ENCODE measurements at places on chromosomes 1 and 21.

- DNase-seq: peak; percentile 10
Measured at GRCh38 chr1:199646761-199647160, 380.7 kb upstream of the NR5A2 start.

DNA sequence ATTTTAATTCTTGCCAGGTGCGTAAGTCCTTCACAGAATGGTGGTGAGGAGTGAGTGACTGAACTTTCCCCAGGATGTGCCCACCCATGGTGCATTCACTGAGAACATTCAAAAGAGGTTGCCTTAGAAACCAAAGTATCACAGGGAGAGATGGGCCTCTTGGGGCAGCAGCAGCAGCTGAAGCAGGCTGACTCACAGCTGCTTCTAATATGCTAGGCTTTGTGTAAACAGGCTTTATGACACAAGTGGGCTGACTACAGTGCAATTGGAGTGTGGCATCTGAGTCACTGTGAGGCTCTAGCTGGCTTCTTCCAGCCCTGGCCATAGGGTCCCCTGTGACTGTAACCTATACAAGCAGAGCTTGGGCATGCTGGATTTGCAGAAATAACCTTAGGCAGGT is 12.6 kb downstream of the PIGP start:
- DNase-seq: peak; percentile 86

- no peak for DNase-seq
Measured at GRCh38 chr1:1917304-1917976, 1.6 kb downstream of the TMEM52 start.

- no peak for DNase-seq
Measured at GRCh38 chr1:9073143-9073542, 3.7 kb upstream of the SLC2A5 start.

- DNase-seq: no peak
Measured at GRCh38 chr1:86155807-86156565, 586 bp downstream of the COL24A1 start.

DNA sequence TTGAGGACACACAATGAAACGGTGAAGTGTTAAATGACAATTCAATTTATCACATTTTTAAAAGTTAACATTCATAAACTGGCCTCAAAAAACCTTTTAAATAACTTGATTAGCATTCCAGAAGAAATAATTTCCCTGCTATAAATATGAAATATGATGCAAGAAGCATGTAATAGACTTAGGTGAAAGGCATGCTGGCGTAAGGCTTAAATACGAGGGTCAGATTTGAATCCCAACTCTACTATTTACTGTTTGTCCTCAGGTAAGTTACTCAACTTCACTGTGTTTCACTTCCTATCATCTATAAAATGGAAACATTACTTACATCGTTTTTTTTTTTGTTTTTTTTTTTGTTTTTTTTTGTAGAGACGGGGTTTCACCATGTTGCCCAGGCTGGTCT is 40.8 kb downstream of the EPRS1 start:
- DNase-seq: no peak

- DNase-seq: no peak
Measured at GRCh38 chr21:35273333-35273732, 224.2 kb upstream of the RUNX1 start.

DNA sequence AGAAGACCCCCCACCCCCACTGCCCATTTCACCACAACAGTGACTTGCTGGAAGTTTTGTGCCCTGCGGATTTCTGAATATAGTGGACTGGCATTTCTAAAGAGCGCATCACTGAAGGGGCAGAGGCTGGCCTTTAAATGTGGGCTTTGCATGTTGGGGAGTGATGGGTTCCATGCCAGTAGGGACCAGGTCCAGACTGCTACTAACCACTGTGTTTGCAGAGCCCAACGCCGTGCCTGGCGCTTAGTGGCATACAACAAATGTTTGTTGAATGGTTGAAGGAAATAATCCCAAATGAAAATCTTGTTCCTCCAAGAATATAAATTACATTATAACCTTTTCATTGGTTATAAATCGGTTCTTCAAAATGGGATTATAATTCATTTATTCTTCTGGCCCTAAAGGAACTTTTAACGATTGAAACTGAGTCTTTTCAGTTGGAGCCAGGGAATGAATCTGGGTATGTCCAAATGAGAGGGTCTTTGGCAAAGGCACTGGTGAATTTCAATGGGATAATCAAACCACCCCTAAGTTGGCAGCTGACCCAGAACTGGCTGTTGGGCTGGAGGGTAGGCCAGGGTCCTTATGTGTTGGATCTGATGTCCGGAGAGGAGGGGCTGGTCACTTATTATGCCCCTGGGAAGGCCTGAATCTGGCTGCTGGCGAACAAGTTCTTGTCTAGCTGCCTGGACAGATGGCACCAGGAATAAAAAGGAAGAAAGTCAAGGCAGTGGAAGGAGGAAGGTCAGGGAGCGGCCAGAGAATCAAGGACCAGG is 13.8 kb upstream of the SDHB start:
- DNase-seq: no peak

Data from A549 (cell line).